Testis (tissue), 5 donors: ENCODE measurements at places on chromosomes 13 and 19. TPM values are rescaled to one million over a fixed set of nuclear protein-coding genes. Genes with fewer than 3 reads are reported as not detected.

The HPN gene
- total RNA-seq, result 1.7 TPM

The ZNF560 gene
- total RNA-seq, result 13.1 TPM

The SOX1 gene
- total RNA-seq, result 4.6 TPM

The KIR2DL4 gene
- 0.31 TPM for total RNA-seq

The BRD4 gene
- 109 TPM for total RNA-seq

The GNG8 gene
- total RNA-seq, result not detected

DNA sequence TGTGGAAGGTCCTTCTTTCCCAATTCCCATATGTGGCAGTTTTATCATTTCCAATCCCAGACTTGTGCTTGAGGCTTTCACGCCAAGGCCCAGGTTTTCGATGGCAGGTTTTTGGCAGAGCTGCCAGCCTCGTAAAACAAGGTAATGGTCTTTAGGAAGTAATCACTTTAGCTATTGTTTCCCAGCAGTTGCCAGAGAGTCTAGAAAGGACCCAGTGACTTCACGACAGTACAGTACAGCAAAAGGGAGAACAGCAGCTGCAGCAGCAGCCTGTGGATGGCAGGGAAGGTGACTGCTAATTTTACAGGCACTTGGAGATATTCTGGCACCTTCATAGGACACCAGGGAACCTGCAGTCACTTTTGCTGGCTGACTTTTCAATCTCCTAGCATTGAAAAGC lies 291.6 kb upstream of the MAB21L1 start:
- no peak for DNase-seq
- no peaks in the 10 kb centered on the region for H3K27me3 ChIP-seq
- no peak overlapping the region for H3K27ac ChIP-seq
- H3K4me3 ChIP-seq, result no peak overlapping the region

- H3K27ac ChIP-seq, result no peak overlapping the region
- H3K36me3 ChIP-seq, result no peaks in the 10 kb centered on the region
- H3K4me3 ChIP-seq, result no peak overlapping the region
- no peaks in the 10 kb centered on the region for H3K27me3 ChIP-seq
- DNase-seq, result no peak
- H3K4me1 ChIP-seq, result no peaks in the 10 kb centered on the region
Observed at GRCh38 chr13:29239653-29240525, 355.6 kb downstream of the SLC7A1 start.

DNA sequence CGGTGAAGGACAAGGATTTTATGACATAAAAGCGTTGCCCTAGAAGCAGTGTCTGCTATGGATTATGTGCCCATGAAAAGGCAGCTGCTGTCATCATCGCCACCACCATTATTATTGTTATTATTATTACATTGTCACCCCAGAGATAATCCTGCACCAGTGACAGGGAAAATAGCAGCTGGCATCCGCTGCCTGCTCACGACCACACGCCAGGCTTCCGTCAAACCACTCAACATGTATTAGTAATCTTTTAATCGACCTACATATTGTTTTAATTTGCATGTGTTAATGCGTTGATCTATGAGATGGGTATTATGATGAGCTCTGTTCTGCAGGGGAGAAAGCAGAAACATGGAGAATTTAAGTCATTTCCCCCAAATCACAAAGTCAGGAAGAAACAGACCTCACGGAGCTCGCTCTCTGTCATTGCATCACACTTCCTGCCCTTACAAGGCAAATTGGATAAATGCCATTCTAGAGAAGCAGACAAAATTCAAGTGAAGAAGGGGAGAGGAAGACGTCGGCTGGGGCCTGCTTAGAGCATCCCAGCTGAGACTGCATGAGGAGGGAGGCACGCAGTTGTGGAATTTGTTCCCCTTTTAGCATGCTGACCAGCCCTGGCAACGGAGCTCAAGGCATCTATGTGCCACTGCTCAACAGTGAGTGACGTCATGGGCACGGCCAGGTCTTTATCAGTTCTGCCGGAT lies at the start of gene FFAR3:
Gene FFAR3, plus strand, starts transcription at position 594 of the 707 bp plus-strand sequence. CDS start 431 bp downstream, outside the sequence.
- H3K4me1 ChIP-seq, result no peaks in the 10 kb centered on the region
- no peaks in the 10 kb centered on the region for H3K36me3 ChIP-seq
- H3K27me3 ChIP-seq, result no peaks in the 10 kb centered on the region
- no peak within 1 kb of the TSS for H3K27ac ChIP-seq
- no peak within 1 kb of the TSS for H3K4me3 ChIP-seq

DNA sequence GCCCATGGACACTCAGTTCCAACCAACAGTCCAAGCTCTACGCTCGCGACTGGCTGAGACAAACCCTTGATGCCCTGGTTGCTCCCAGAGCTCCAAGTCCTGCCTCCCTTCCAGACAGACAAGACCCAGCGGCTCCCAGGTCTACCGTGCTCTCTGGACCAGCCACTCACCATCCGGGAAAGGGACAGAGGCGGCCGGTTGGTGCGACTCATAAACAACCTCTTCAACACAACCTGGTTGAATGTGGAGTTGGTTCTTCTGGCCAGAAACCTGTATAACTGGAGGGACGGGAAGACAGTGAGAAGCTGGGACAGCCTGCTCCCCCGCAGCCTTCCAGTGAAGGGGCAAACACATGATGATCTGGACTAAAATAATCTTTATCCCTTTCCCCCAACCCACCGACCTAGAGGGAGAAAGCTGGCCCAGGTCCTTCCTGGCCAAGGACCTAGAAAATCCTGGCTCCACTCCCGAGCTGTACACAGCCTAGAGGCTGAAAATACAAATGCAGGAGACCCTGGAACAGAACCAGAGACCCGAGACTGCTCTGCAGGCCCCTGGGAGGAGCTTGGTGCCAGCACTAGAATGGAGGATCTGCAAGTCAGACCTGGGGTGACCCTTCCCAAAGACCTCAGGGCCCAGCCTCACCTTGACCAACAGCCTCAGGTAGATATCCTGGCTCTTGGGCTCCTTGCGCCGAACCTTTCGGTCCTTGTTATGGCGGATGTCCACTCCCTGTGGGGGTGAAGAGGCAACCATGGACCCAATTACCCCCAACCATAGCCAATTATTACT lies 1.6 kb downstream of the RPL18 start:
- H3K36me3 ChIP-seq, result no peaks in the 10 kb centered on the region
- H3K27me3 ChIP-seq, result no peaks in the 10 kb centered on the region
- no peak for DNase-seq
- peak overlapping the region; percentile 82 for H3K4me3 ChIP-seq

GRCh38 chr13:72004246-72004645 lies 137.2 kb upstream of the DACH1 start:
- no peak for DNase-seq
- no peaks in the 10 kb centered on the region for H3K27me3 ChIP-seq
- no peaks in the 10 kb centered on the region for H3K36me3 ChIP-seq
- no peaks in the 10 kb centered on the region for H3K4me1 ChIP-seq
- no peak overlapping the region for H3K27ac ChIP-seq

DNA sequence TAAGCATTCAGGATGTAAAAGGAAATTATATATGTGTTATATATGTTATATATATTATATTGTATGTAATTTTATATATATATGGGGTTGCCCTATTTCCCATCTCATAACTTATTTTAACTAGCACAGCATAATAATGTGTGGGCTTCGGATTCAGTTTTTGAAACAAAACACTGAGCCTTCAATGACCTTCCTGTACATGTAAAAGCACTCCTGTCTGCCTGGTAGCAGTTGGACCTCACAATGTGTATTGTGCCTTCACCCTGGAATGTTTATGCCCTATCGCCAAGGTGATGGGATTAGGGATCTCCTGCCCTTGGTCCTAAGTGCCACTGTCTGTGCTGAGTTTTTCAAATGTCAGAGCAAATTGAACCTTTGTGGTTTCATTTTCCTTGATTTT lies 968.8 kb downstream of the TUBA3C start:
- no peak overlapping the region for H3K27ac ChIP-seq
- peak; percentile 73 for DNase-seq
- H3K36me3 ChIP-seq, result no peaks in the 10 kb centered on the region
- no peaks in the 10 kb centered on the region for H3K4me1 ChIP-seq

GRCh38 chr13:85333506-85334020 lies 465.7 kb downstream of the SLITRK6 start:
- no peaks in the 10 kb centered on the region for H3K36me3 ChIP-seq
- no peak overlapping the region for H3K27ac ChIP-seq
- no peaks in the 10 kb centered on the region for H3K4me1 ChIP-seq
- H3K27me3 ChIP-seq, result no peaks in the 10 kb centered on the region
- no peak overlapping the region for H3K4me3 ChIP-seq

DNA sequence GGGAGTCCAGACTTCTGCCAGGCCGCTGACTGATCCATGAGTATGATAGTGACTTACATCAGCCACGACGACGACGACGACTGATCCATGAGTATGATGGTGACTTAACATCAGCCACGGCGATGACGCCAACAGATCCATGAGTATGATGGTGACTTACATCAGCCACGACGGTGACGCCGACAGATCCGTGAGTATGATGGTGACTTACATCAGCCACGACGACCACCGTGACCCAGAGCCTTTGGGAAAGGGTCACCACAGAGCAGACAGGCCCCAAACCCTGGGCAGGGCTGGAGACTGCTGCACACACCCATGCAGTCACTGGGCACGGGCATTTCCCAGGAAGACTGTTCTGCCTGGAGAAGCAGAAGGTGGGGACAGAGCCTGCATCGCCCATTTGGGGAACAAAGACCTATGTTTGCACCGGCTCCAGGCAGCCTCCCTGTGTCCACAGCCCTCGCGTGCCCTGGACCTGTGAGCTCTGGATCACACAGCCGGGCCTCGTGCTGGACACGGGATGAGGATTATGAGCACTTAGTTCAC lies 130.9 kb upstream of the SPACA7 start:
- no peaks in the 10 kb centered on the region for H3K36me3 ChIP-seq
- H3K27ac ChIP-seq, result no peak overlapping the region
- H3K4me1 ChIP-seq, result no peaks in the 10 kb centered on the region
- DNase-seq, result peak; percentile 9
- no peaks in the 10 kb centered on the region for H3K27me3 ChIP-seq
- no peak overlapping the region for H3K4me3 ChIP-seq

DNA sequence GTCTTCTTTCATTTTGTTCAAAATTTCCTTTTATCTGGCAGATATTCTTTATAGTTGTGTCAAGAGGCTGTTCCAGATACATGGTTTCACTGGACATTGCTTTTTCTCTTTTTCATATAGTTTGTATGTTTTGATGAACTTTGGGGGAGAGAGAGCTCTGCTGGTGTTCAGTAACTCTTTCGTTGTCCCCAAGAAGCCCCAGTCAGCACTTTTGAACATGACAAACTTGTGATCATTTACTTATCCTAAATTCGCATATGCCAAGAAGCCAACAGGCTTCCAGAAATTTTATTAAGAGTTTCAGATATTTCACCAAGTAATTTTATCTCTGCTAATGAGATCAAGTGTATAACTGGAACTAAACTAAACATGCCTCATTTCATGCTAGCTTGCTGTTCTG lies 275.8 kb upstream of the GPC6 start:
- H3K4me3 ChIP-seq, result no peak overlapping the region
- no peaks in the 10 kb centered on the region for H3K4me1 ChIP-seq
- H3K27me3 ChIP-seq, result no peaks in the 10 kb centered on the region
- H3K27ac ChIP-seq, result no peak overlapping the region
- DNase-seq, result no peak
